Activated CD4-positive, alpha-beta T cell treated with anti-CD3 and anti-CD28 coated beads, Interleukin-2, amount 10 ng/mL, durations not matched to agents 7 days and 5 days (primary cell): ENCODE measurements at places on chromosomes 2 and 18.

- no peak for DNase-seq
These were observed 86.2 kb upstream of the HAAO start for GRCh38 chr2:42878581-42878980.

DNA sequence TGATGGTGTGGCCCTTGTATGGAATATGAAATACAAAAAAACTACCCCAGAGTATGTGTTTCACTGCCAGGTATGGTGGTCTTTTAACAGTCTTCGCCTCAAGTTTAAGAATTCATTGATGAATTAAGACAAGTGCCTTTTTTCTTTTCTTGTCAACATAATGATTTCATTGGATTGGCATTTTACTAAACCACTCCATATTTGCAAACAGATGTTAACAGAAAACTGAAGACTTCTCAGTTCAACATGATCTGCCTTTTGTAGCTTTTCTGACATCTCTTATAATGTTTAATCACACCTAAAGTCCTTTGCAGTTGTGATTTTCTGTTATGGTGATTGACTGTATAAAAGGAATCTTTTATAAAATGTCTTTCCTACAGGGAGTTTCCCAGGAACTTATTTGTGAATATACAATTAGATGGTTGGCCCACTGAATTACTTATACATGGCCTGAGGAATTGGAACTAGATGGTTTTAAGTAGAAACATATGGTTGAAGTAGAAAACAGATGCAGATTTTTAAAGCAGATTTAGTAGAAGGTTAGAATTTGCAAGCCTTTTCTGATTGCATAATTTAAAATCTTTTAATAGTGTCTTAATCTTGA, 39.7 kb downstream of the DYNC1I2 start:
- no peak for DNase-seq

GRCh38 chr2:8370258-8370802, 311.5 kb upstream of the ID2 start:
- no peak for DNase-seq

GRCh38 chr2:235212501-235213158, 260.8 kb downstream of the SH3BP4 start:
- DNase-seq, result no peak

GRCh38 chr18:7735626-7736175, 168.6 kb downstream of the PTPRM start:
- no peak for DNase-seq

GRCh38 chr2:181458871-181459270, 1.7 kb downstream of the ITGA4 start:
- DNase-seq, result no peak

GRCh38 chr18:27803957-27804356, 373.0 kb downstream of the CDH2 start:
- DNase-seq, result no peak

GRCh38 chr2:32918774-32919173, 28.0 kb upstream of the LTBP1 start:
- DNase-seq, result no peak

GRCh38 chr2:239360008-239360407, 40.8 kb downstream of the HDAC4 start:
- no peak for DNase-seq

- no peak for DNase-seq
These were observed 487.5 kb downstream of the IRS1 start for GRCh38 chr2:226312155-226312554.

DNA sequence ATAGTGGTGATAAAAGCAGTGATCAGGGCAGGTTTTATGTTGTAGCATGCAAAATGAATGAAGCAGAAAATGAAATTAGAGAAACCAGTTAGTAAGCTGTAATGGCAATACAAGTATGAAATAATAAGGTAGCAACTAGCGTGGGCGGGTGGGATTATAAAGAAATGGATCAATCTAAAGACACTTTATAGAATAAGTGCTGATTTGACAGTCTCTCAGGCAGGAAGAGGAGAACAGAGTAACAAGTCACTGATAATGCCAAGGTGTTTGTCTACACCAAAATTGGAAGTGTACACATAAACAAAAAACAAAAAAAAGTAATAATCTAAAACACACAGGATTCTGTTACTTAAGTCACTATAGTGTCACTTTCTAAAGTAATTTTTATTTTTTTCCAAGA, 51.0 kb upstream of the PCBP1 start:
- DNase-seq, result no peak

GRCh38 chr2:10406016-10406415, 42.1 kb downstream of the ODC1 start:
- DNase-seq, result no peak

GRCh38 chr2:73937899-73938298, 11.2 kb downstream of the DGUOK start:
- DNase-seq, result no peak

GRCh38 chr2:197908156-197908555, 103.8 kb downstream of the PLCL1 start:
- no peak for DNase-seq

DNA sequence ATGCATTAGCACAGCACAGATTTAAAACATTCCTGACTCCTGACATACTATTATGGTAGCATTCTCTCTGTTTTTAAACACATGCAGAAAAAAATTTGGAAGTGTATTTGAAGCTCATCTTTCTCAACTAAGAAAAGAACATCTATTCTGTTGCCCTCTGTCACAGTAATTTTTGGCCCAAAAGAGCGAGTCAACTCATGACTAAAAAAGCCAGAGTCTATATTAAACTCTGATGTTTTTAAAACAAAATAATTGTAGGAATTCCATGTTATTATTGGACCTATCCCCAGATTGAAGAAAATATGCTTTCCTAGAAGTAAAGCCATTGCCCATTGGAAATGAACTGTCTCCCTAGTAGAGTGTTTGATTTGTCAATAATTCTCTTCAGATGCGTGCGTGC, 96.7 kb downstream of the CRIM1 start:
- DNase-seq, result no peak

GRCh38 chr2:142741764-142742269, 135.6 kb upstream of the KYNU start:
- no peak for DNase-seq

- DNase-seq, result no peak
These were observed 490 bp downstream of the BCS1L start for GRCh38 chr2:218659988-218660358.

DNA sequence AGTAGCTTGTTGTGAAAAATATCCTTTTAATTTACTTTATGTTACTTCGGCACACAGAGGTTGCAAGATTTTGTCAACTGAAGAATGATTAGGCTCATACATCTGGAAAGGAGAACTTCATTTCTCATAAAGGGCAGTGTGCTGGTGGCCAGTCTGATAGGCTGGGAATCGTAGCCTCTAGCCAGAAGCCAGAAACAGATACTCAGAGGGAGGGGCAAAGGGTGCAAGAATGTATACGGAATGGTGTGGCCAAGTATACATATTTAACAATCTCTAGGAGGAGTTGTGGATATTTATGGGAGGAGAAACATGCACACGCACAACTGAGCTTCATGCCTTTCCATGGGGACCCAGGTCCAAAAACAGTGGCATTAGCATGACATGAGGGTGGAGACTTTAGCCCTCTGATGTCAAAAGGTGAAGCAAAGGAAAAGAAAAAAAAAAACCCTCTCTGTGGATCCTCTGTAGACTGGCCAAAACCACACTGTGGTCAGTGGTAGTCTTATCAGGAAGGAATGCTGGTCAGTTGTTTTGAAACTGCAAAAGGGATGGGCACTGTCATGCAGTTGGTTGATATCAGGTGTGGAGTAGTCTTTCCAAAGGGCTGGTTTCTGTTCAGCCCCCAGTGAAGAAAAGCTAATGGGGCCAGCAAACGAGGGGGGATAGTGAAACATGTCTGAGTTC, 34.9 kb upstream of the APCDD1 start:
- no peak for DNase-seq

- DNase-seq, result no peak
These were observed 858.5 kb upstream of the PIK3C3 start for GRCh38 chr18:41096504-41096903.

- no peak for DNase-seq
These were observed 25.7 kb downstream of the RBFA start for GRCh38 chr18:80059945-80060344.

GRCh38 chr18:57581301-57581934, 5.1 kb downstream of the FECH start:
- peak; percentile 23 for DNase-seq

- no peak for DNase-seq
These were observed 113.4 kb downstream of the PIEZO2 start for GRCh38 chr18:11035814-11036495.

GRCh38 chr2:192123847-192124246, 70.9 kb downstream of the TMEFF2 start:
- no peak for DNase-seq

- no peak for DNase-seq
These were observed 41.9 kb downstream of the C1QL2 start for GRCh38 chr2:119116411-119117295.

GRCh38 chr18:57301573-57302559, 50.5 kb upstream of the ST8SIA3 start:
- DNase-seq, result no peak

GRCh38 chr2:74951211-74951754, 7.2 kb upstream of the POLE4 start:
- DNase-seq, result no peak

- peak; percentile 87 for DNase-seq
These were observed 8.9 kb downstream of the TEX44 start for GRCh38 chr2:231601356-231602229.

DNA sequence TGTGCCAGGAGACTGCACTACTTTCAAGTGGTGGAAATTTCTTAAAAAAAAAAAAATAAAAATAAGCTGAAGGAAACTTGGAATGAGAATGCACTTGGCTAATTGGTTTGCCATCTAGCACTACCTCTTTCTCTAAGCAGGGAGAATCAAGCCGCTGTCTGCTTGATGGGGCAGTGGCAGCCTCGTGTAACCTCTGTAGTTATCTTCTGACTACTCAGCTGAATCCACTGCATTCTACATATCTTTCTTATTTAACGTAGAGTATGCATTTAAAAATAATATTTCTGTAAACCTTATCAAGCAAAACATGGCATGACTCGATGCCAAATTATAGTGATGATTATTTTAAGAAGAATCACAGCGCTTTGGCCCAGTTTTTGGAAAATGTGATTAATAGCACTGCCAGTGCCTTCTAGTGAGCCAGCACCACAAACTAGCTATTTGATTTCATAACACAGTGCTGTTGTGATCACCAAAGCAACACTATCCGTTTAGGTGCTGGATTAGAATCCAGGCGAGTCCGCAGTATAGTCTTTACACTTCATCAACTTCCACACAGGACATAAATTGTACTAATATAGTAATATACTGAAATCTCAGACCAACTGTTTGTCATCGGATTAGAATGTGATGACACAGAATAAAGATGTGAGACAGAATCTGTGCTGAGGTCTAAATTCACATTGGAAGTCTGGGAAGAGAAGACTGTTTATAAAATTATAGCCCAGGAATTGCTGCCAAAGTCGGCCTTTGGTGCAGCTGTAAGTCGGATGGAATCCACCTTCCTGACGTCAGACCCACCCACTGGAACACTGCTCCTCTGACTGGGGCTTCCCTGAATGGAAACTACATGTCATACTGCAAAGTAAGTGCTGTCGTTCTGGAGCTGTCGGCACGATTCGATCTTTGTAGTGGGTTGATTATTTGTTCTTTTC, 136.5 kb upstream of the ETAA1 start:
- no peak for DNase-seq
